Left forelimb (tissue), 1 donor: ENCODE measurements at places on chromosomes 11 and 22.

- no peak for DNase-seq
Measured at GRCh38 chr11:91263496-91264365, 960.9 kb upstream of the FAT3 start.

DNA sequence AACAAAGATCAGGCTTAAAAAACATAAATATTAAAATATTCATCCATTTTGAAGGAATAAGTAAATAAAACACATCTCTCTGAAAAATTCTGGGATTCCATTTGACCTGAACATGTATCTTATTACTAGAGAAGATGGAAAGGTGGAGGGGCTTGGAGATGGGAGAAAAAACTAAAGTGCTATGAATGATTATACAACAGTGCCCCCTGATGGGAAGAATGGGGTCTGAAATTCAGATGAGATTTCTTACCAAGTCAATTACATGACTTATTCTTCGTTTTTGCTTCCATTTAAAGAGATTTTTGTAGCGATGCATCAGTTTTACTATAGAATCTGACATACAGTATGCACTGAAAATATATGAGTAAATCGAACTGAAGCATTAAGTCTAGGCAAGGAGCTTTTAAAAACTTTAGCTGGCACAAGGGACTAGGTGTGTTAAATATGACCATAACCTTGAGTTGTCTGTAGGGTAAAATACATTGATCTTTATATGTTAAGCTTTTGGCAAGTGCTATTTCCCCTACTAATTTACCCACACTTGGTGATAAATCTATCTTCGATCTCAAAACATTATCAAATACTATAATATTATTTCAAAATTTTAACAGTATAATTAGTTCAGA is 718.8 kb downstream of the CNTN5 start:
- no peak for DNase-seq

- no peak for DNase-seq
Measured at GRCh38 chr22:42922374-42923191, 65.5 kb upstream of the ARFGAP3 start.

- no peak for DNase-seq
Measured at GRCh38 chr11:72326151-72326848, 82.3 kb upstream of the PHOX2A start.

DNA sequence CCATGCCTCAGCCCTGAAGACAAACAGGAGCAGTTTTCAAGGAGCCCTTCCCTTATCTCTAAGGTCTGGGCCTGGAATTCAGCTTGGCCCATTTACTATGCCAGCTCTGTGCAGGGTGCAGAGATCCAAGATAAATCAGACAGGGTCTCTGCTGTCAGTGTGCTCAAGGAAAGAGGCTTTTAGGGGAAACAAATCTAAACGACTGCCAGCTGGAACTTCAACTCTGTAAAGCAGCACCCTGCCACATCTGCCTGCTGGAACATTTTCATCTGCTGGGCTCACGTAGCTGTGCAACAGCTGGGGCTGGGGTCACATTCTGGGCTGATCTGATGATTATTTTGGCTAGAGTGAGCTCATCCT is 19.8 kb upstream of the EHF start:
- no peak for DNase-seq

- no peak for DNase-seq
Measured at GRCh38 chr11:107969219-107969618, 39.5 kb upstream of the CUL5 start.

DNA sequence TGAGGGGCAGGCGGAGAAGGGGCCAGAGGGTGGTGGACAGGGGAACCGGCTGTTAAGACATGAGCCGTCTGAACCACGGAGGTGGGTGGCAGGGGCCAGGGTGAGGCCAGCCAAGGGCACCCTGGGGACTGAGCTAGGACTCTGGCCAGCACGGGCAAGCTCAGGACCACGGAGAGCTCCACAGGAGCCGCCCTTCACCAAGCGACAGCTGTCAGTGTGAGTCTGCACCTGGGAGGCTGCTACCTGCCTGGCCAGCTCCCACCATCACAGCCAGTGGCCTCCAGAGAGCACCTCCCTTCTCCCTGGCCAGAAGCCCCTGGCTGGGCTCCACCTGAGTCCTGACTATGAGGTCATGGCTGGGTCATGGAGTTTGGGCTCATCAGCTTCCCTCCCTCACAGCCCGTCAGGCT is 21.6 kb downstream of the MGAT3 start:
- no peak for DNase-seq

- no peak for DNase-seq
Measured at GRCh38 chr11:76240161-76240540, 33.8 kb upstream of the WNT11 start.

- no peak for DNase-seq
Measured at GRCh38 chr11:119087747-119088241, 3.1 kb downstream of the HMBS start.

- DNase-seq, result no peak
Measured at GRCh38 chr11:47495011-47495855, 46.3 kb upstream of the RAPSN start.

GRCh38 chr11:95700471-95700817 is 89.1 kb downstream of the FAM76B start:
- no peak for DNase-seq

GRCh38 chr11:88326099-88326498 is 11.4 kb downstream of the CTSC start:
- no peak for DNase-seq

DNA sequence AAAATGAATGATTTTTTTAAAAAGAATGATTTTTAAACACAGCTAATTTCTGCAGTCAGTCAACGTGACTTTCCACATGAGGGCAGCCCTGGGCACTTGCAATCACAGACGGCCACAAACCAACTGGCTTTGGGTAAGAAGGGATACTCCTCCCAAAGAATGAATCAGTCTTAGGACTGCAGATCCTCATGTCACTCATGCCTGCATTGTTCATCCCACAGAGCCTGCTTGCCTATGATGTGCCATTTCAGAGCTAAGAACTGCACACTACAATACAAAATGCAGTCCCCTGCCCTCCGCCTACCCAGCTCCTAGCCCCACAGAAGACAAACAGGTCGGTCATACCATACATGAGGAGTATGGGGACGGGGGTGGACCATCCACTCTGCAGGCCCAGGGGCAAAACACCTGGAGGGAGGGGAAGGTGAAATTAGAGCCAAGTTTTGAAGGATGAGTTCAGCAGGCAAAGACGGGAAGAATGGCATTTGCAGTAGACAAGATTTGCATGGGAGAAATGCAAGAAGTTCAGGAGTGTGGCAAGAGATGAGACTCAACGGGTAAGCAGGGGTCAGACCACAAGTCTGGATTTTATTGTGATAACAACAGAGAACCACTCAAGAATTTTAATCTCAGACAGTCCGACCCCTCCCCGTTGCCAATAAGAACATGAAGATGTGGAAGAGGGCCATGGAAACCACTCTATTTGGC is 24.7 kb downstream of the PACSIN2 start:
- DNase-seq, result no peak

- DNase-seq, result no peak
Measured at GRCh38 chr22:48268771-48269552, 1506.5 kb downstream of the TBC1D22A start.

- no peak for DNase-seq
Measured at GRCh38 chr11:4560467-4560866, 15.5 kb downstream of the OR52M1 start.

- DNase-seq, result no peak
Measured at GRCh38 chr11:77147668-77148321, 19.7 kb downstream of the MYO7A start.

- DNase-seq, result no peak
Measured at GRCh38 chr11:19676475-19677380, 35.9 kb upstream of the NAV2 start.

DNA sequence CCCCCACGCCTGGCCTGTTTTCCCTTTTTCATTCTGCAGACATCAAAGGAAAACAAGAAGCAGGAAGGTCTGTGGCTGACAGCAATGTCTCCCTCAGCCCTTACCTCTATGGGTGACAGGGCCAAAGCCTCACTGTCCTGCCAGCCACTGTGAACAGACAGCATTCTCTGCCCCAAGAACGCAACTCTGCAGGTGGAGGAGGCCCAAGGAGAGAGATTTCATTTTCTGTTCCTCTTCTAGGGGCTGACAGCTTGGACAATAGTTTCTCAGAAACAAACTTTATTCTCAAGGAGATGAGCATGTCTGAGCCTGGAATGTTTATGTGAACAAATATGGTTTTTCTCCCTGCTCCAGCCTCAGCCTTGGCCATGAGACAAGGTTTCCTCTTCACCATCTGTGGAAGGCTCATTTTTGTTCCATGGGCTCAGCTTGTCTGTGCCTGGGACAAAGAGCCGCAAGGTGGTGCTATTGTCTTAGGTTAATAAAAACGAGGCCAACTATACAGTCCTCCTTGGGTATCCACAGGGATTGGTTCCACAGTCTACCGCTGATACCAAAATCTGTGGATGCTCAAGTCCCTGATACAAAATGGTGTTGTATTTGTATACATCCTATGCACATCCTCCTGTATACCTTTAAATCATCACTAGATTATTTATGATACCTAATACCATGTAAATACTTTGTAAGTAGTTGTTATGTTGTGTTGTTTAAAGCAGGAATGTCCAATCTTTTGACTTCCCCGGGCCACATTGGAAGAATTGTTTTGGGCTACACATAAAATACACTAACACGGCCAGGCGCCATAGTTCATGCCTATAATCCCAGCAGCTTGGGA is 5.8 kb downstream of the PIWIL3 start:
- DNase-seq, result no peak

GRCh38 chr22:24725736-24726135 is 48.8 kb downstream of the PIWIL3 start:
- DNase-seq, result no peak

DNA sequence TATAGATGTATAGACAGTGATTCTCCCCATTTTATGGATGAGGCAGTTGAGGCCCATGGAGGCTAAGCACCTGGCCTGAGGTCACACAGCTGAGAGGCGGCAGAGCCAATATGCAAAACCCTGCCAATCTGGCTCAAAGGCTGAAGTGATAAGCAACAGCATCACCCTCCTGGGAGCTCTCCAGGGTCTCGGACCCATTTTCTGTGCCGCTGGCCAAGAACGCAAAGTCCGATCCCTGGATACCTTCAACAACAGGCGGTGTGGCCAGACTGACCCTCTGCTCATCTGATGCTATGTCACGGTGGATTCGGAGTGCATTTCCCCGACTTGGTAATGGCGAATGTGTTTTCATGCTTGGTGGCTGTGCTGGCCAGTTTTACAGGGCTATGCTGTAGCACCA is 595.0 kb downstream of the TBC1D22A start:
- DNase-seq, result no peak
